ENCODE measurements at places on chromosomes 13 and 19.
A peak's percentile ranks its signal among the peaks of the same experiment; 100 is the strongest.

DNA sequence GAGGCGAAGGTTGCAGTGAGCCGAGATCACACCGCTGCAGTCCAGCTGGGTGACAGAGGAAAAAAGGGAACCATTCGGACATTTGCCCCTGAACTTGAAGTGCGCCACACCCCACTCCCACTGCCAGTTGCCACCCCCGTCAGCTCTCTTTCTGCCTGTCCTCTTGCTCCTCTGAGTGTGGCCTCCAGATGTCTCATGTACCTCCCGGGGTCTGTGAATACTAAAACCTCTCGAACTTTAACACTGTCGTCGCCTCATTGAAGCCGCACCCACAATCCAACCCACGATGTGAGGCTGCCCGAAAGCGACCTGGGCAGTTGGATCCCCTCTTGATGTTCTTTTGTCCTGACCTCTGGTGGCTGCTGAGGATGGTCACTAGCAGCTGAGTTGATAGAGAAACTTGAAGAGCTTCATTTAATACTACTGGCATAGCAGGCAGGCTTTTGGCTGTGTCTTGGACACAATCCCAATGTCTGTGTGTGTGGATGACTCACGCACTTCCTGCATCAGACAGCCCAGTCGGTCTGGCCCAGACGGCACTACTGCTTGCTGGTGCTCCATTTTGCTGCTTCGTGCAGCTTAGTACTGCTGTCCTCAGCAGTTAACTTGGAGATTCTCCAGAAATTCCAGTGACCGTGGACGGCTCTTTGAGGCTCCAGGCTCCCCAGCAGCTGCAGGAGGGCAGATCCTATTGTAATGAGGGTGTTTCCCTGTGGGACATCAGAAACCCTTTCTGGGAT, 4.2 kb downstream of the FPR3 start:
- peak; percentile 14 for DNase-seq

DNA sequence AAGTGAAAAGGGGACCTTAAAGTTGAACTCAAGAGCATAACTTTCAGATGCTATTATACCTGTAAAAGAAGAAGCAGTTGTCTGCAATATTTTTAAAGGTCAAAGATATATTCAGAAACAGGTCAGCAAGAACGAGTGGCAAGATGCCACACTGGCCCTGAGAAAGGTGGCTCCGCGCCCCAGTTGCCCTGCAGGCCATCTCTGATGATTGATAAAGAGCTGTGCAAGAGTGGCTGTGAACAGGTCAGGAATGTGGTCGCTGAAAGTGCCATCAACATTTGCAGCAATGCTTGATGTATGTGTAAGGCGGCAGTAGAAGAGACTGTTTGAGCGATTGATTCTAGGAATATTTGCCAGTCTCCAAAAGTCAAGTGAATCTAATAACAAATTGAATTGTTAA, 664.2 kb upstream of the SLC10A2 start:
- DNase-seq = no peak

GRCh38 chr19:40744554-40745401, 5.5 kb downstream of the ACTMAP start:
- peak; percentile 58 for DNase-seq

DNA sequence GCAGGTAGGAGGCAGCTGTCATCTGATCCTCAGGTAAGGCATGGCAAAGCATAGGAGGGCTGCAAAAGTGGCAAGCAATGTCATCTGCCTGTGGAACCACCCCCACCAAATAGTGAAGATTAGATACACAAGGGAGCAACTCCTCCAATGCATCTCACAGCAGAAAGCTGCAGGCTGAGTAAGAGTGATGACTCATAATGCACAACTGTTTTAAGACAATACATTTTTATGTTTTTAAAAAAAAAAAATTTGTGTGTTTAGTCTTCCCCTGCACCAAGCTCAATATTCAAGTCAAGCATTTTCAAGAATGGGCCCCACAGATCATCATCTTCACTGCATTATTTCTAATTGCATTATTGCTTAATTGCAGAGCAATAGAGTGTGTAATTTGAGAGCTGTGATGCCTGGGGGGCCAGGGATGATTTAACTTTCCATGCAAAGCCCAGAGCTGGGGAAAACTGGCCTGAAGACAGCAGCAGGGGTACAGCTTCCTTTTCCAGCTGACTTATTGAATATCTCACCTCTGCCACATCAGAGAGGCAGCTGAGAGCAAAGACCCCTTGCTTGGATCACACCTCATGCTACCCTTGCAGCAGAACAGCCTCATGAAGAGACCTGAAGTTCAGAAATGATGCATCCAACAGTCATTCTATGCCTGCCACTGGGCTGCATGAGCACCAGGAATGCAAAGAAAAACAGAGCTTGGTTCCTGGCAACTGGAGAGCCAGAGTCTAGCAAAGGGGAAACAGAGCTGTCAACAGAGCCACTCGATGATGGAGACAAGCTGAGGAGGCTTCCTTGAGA, 22.7 kb upstream of the POP4 start:
- DNase-seq = no peak

Measured in iPS-NIHi11 (cell line).